ENCODE measurements at places on chromosomes 16 and 17.

DNA sequence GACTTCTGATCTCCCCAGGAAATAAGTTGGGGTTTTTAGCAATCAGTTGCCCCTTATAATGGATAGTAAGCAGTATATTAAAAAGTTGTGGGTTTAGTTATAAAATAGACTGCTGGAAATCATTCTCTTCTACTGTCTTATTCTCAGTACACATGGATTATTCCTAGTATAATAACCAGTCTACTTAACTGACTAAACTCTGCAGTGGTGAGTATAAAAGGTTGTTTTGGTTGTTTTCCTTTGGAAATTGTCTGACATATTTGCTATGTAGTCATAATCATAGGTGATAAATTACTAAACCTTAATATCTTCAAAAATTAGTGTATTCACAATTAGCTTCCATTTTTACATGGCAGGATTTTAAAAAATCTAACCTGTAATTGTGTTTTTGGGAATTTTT is 31.4 kb downstream of the CTCF start:
- DNase-seq, result no peak

- DNase-seq, result no peak
These were observed 17.3 kb downstream of the DNAH17 start for GRCh38 chr17:78559749-78560368.

DNA sequence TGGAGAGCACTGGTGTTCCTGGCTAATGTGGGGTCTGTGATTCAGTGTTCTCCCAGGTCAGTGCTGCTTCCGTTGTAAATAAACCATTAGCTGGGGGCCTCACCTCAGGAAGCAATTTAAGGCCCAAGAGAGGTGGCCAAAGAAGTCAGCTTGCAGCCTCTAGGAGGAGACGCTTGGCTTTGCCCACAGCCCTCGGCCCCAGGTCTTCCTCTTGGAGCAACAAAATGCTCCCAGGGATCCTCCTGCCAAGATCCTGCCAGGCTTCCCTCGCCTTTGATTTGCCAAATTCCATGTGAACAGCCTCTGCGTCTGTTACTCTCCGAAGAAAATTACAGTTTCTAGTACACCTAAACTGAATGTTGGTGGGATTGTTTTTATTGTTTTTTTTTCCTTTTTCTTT is 62.4 kb upstream of the TBX2 start:
- no peak for DNase-seq

DNA sequence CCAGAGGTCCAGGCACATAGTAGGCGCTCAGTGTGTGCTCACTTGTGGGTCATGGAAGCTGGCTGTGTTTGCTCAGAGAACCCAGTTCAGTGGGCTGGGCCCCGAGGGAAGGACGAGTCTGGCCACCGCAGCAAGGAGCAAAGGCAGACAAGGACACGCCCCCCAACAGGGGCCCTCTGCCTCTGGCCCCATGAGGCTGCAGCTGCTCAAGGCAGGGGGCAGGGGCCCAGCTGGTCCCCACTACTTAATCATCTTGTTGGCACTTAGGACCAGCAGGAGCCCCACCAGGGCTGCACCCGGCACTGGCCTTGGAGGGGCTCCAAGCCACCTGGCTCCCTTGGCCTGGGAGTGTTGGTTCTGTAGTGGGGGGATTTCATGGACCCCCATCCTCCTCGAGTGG is 16.1 kb downstream of the KCNJ12 start:
- DNase-seq, result no peak

DNA sequence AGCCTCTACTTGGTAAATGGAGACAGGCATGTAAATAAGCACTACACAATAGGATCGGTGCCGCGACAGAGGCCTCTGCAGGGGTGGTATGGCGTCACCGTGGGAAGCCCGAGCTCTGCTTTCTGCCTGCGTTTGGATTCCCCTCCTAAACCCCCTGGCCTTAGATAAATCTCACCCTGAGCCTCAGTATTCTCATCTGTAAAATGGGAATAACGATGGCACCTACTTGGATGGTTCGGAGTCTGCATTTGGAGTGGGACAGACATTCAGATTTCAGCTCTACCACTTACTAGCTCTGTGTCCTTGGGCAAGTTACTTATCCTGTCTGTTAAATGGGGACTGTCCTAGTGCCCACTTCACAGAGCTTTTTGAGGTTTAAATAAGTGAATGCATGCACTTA is 42.8 kb upstream of the TNRC6A start:
- DNase-seq, result no peak

- DNase-seq, result no peak
These were observed 6.4 kb downstream of the CUEDC1 start for GRCh38 chr17:57948555-57949420.

DNA sequence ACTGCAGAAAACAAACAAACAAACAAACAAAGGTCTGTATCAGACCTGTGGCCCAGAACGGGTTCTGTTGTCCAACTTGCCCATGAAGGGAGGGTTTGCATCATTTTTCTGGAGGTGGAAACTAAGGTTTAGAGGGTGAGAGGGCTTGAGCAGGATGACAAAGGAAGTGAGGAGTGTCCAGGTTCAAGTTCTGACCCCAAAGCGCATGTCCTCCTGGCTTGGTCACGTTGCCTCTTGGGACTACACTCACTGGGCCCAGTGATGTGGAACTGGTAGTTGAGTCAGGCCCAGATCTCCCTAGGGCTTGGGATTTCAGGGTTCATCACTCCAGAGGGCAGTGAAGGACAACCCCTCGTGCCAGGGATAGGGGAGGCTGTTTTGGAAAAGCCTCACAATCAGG is 1.8 kb downstream of the SREBF1 start:
- no peak for DNase-seq

DNA sequence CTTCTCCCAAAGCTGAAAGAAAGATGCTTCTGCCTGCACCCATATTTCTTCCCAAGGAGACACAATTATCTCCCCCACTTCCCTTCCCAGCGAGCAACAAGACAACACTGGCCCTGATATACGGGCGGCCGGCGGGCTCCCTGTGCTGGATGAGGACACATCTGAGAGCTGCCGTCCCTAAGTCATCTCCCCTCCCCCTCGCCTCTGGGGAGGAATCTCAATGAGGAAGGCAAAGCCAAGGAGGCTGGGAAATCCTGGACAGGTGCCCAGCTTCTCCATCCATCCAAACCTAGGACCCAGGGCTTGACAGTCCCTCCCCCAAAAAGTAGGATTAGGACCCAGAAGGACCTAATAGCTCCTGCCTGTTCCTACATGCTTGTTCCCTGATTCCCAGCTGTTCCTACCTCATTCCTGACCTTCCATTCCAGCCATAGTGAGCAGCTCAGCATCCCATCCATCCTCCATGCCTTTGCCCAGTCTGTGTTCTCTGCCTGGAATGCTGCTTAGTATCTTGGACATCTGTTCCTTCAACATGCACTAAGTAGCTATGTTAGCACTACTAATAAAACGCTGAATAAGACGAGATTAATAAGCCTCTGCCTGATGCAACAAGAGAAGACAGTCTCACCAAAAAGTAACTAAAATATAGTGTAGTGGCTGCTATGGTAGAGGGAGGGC is 167.9 kb downstream of the CCT6B start:
- no peak for DNase-seq

GRCh38 chr16:66888647-66889615 is 8.6 kb downstream of the PDP2 start:
- no peak for DNase-seq

GRCh38 chr17:33109336-33110072 is 117.9 kb downstream of the SPACA3 start:
- no peak for DNase-seq

- no peak for DNase-seq
These were observed 25.4 kb downstream of the CCR7 start for GRCh38 chr17:40539711-40540411.

DNA sequence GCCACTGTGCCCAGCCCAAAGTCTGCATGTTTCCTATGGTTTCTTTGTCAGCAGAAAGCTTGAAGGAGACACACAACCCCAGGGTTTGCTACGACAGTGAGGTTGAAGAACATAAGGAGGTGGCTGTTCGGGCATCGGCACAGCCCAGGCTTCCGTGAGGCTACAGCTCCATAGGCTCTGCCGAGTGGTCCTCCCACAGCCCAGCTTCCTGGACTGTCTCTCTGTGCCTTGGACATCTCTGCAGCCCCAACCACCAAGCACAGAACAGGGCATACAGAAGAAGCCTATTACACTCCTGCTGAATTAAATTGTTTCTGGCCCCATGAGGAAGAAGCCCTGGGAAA is 3.2 kb upstream of the HAP1 start:
- no peak for DNase-seq

DNA sequence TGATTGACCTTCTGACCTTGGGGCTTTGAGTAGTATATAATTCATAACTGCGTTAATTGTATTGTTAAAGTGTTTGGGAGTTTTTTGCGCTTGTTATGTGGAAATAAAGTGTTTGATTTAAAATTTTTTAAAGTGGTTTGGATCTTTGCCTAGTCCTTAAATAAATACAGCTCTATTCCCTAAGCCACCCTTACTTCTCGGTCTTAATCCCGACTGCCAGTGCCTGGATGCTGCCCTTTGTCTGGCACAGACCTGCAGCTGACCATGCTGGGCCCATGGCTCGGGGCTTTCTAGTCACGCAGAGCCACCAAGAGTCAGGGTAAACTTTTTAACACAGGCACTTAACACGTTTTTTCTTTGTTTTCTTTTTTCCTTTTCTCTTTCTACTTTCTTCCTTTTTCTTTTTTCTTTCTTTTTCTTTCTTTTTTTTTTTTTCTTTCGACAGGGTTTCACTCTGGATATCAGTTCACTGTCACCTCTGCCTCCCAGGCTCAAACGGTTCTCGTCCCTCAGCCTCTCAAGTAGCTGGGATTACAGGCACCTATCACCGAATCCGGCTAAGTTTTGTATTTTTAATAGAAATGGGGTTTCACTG is 19.6 kb upstream of the SLC5A11 start:
- DNase-seq, result no peak

- no peak for DNase-seq
These were observed 60.5 kb downstream of the CREBBP start for GRCh38 chr16:3819746-3820724.

- DNase-seq, result no peak
These were observed 6.0 kb downstream of the HELZ start for GRCh38 chr17:67238991-67239390.

- no peak for DNase-seq
These were observed 32.7 kb downstream of the ZZEF1 start for GRCh38 chr17:4110152-4110551.

DNA sequence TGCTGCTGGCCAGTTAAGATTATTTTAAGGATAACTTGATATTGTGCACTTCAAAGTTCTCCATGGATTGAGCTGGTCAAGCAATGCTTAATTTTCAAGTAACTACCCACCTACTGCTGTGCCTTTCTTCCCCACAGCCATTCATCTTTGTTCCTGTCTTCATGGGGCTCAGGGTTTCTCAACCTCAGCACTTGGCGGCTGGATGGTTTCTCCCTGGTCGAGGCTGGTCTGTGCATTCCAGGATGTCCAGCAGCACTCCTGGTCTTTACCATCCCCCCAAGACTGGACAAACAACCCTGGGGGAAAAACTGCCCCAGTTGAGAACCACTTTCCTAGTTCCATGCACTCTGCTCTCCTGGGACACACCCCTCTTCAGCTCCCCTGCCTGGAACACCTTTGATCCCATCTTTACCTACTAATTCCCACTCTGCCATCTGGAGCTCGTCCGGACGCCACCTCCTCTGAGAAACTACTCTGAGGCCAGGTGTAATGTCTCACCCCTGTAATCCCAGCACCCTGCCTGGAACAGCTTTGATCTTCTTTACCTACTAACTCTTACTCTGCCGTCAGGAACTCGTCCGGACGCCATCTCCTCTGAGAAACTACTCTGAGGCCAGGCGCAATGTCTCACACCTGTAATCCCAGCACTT is 81.5 kb downstream of the NXN start:
- no peak for DNase-seq

GRCh38 chr17:72425133-72425793 is 304.4 kb downstream of the SOX9 start:
- no peak for DNase-seq

GRCh38 chr17:66549311-66549704 is 246.9 kb downstream of the PRKCA start:
- DNase-seq, result no peak

- DNase-seq, result no peak
These were observed 18.7 kb downstream of the HLF start for GRCh38 chr17:55283256-55283965.

- DNase-seq, result peak; percentile 58
These were observed 14.3 kb downstream of the SLC16A3 start for GRCh38 chr17:82242977-82243647.

DNA sequence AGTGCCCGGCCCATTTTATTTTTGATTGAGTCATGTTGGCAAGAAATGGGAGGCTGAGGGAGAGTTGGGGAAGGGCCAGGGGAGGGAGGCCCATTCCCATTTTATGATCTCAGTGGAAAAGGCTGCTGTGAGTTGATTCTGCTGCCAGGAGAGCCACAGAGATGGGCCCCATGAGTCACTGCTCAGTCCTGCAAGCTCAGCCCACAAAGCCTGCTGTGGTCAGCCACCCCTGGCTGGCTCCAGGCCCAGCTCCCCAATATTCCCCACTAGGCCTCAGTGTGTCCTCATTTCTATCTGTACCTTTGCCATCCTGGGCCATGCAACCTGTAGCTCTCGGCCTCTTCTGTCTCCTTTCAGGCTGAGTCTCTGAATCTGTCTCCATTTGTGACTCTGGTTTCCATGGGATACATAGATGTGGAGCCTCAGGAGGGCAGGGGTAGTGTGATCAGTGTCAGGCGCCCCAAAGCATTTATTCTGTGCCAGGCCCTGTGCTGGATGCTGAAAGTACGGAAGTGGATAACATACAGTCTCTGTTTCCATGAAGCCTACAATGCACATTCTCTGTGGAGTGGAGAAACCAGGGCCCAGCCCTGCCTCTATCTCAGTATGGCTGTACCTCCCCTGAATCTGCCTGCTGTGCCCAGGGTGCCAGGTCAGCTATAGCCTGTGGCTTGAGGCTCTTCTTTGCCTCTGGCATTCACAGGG is 1.9 kb upstream of the PLEKHG4 start:
- DNase-seq, result no peak

GRCh38 chr16:22078656-22079055 is 13.7 kb upstream of the VWA3A start:
- DNase-seq, result no peak

GRCh38 chr17:671076-671762 is 43.4 kb downstream of the VPS53 start:
- DNase-seq, result no peak

Data from nucleus accumbens (tissue), 56 donors.